ENCODE measurements at places on chromosomes 7 and 10. TPM values are rescaled to one million over a fixed set of nuclear protein-coding genes. Genes with fewer than 3 reads are reported as not detected.

Gene NUP42
- 27.3 TPM for total RNA-seq

Gene NODAL
- total RNA-seq, result 0.25 TPM

Gene CFAP69
- total RNA-seq, result 19.2 TPM

Gene ST8SIA6
- not detected for total RNA-seq

Gene OR2A7
- not detected for total RNA-seq

Data from cardiac muscle cell (in vitro differentiated cells and primary cell).